Right kidney (tissue), 9 donors: ENCODE measurements at places on chromosomes 1 and 21.
A peak's percentile ranks its signal among the peaks of the same experiment; 100 is the strongest.

DNA sequence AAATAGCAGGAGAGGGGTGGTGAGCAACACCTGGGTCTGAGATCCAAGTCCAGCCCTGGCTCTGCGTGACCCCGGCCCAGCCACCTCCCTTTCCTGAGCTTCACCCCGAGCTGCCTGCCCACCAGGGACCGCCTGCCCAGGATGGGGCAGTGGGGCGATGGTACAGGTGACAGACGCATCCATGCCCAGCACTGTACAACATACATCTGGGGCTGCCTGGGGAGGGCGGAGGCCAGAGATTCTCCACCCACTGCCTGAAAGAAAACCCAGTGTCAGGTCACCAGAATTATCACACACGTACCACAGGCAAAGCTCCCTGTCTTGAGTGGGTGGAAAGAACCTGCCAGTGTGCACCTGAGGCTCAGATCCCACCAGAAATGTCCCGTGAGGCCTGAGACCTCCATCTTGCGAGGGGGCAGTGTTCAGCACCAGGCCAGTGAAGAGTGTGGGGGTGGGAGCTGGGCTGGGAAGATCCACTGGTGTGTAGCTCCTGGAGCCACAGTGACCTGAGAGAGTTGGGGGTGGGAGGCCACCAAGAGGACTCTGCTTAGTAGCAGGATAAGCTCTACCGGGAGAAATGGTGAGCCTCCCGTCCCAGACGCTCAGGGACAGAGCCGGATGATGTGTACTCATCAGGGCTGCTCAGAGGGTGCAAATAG lies 81.5 kb downstream of the DMRTB1 start:
- DNase-seq: no peak

- no peak for DNase-seq
Measured at GRCh38 chr1:166939741-166940375, 35.5 kb downstream of the ILDR2 start.

DNA sequence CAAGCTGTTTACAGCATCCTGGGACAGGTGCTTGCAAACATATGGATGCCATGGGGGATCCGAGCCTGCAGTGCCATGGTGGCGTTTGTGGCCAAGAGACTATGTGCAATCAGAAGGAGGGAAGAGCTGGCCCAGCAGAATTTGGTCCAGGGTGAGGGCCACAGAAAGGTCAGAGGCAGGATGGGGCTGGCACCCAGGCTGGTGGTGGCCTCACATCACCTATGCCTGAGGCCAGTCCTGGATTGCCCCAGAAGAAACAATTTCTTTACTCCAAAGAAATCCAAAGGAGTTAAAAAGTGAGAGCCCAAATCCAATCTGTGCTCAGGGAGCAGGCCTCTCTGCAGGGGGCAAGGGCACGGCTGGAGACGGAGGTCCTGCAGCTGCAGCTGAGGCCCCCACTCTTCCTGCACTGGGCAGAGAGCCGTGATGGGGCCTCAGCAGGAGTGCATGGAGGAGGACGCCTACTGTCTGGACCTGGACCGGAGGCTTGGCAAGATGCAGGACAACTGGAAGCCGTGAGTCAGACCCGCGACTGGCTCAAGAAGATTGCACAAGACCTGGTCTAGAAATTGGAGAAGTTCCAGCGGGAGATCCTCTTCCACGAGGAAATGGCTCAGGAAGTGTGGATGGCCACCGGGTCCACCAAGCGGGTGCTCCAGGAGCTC lies 163.5 kb downstream of the RYR2 start:
- no peak for DNase-seq

- peak; percentile 54 for DNase-seq
Measured at GRCh38 chr21:16419188-16419921, 689.6 kb downstream of the USP25 start.

GRCh38 chr1:115507901-115508300 lies 133.9 kb upstream of the VANGL1 start:
- no peak for DNase-seq

- DNase-seq: no peak
Measured at GRCh38 chr1:113830039-113830438, 17.8 kb upstream of the RSBN1 start.

DNA sequence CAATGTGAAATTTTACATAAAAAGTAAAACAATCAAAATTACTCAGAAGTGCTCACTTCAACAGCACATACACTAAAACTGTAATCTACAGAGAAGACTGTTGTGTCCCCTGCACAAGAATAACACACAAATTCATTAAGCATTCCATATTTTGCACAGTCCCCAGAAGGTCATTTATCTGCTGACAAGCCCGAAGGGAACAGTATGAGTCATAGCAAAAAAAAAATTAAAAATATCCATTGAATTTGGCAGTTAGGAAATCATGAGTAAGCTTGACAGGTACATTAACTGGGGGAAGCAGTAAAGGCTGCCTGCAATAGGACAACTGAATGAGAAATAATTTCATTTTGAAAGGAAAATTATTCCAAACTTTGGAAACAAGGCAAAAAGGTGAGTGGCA lies 3.3 kb upstream of the CACYBP start:
- no peak for DNase-seq

GRCh38 chr1:170162459-170163246 lies 16.9 kb downstream of the NTMT2 start:
- peak; percentile 17 for DNase-seq

GRCh38 chr1:89499320-89499719 lies 25.3 kb upstream of the LRRC8B start:
- no peak for DNase-seq

GRCh38 chr1:17194615-17195528 lies 10.1 kb upstream of the PADI1 start:
- DNase-seq: no peak

GRCh38 chr1:42730002-42730401 lies 10.0 kb downstream of the CLDN19 start:
- DNase-seq: no peak

DNA sequence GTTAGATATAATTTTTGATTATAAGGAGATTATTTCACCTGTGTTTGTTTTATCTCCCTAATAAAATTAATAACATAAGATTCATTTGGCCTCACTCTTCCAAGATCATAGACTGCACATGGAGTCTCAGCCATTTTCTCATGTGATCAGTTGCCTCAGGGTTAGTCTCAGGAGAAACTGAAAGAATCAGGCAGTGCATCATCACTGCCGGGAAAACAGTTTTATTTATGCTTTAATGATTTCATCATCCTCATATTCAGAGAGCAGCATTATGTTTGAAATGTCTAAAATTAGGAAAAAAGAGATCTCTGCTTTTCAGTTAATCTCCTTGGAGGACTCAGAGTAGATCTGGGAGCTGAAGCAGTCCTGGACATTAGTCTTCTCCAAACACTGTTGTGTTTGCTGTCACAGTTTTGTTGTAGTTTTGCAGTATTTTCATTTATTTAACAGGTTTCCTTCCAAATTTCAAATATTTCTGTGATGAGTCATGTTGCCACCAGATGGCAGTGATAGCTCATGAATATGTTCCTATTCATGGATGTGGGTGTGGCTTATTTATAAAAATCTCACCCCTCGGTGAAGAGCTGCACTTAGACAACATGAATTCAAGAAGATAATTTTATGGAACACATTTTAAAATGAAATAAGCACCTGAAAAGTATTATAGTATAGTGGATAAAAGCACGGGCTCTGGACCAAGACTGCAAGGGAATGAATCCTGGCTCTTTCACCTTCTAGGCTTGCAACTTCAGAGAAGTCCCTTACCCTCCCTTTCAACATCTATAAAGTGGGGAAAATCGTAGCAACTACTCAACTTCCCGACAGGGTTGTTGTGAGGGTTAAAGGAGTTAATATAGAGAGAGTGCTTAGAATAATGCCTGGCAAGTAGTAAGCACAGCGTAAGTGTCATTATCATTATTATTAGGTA lies 31.2 kb downstream of the CHD1L start:
- DNase-seq: peak; percentile 20

DNA sequence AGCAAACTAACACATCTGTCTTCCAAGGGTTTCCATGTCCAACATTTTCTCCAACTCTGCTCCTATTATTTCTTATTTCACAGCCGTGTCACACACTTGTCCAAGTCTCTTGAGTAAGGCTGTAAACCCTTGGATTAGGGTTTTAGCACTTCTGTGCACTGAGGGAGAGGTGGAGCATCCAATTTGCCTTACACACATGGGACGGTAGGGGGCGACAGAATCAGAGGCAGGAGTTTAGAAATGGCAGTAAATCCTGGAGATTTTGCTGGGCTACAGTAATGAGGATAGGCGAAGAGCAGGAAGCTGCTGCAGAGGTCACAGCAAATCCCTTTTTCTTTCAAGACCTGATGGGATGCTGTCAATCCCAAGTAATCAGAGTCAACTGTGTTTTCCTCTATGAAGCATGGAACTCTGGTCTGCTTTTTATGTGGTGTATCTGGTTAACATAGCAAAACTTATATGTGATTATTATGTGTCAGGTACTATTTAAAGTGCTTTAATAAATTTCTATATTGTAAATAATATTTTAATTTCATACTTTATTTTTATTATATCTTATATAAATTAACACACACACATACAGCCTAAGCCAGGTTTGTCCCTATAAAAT lies 15.4 kb upstream of the LCE5A start:
- DNase-seq: no peak

- no peak for DNase-seq
Measured at GRCh38 chr21:41779659-41780058, 12.8 kb upstream of the RIPK4 start.
